ENCODE measurements at places on chromosomes 1 and 21.
A peak's percentile ranks its signal among the peaks of the same experiment; 100 is the strongest.

GRCh38 chr21:27827972-27828371, 861.1 kb upstream of the ADAMTS5 start:
- DNase-seq, result no peak

GRCh38 chr1:63322114-63322943, at the start of gene FOXD3:
FOXD3 (plus strand) TSS chr1:63322567; CDS start chr1:63323059, 492 bp downstream.
- DNase-seq, result peak; percentile 22

DNA sequence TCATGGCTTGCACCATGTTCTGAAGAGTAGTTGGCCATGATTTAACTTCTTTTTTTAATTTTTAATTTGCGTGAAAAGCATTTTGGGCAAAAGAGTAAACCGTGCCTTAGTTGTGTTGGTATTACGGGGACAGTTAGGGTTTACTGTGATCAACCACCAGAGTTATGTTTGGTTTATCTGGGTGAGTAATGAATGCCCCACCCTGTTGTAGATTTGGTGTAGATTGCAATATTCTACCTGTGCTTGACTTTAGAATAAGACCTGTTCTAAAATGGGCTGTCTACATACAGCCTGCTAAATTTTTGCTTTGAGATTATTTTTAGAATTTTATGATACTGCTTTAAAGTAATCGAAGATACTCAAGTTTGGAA, 1.4 kb downstream of the USP25 start:
- no peak for DNase-seq

DNA sequence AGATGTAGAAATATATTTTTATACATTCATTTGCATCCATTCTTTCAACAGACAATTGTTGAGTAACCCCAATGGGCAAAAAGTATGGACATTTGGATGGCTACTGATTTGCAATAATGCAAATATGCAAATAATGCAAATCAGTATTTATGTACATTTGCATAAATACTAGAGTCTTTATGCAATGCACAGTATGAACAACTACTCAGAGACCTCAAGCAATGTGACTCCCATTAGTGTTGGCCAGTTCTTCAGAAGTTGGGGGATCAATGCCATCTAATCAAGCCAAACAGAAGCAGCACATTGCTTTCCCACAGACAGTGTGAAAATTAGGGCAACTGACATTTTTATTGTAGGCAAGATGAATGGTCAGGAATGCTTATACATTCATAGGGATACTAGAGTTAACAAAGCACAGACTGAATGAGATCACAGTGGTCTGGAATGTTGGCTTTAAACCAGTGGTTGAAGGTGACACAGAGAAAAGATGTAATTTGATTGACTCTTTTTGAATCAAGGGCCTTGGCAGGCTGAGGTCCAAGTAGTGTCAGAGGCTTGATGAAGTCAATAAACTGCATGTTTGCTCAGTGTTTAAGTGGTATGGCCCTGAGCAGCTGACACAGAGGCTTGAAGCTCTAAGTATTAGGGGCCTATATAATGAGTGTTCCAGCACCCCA, 256.6 kb downstream of the CTH start:
- no peak for DNase-seq

GRCh38 chr1:70916034-70916427, 131.6 kb downstream of the PTGER3 start:
- no peak for DNase-seq

DNA sequence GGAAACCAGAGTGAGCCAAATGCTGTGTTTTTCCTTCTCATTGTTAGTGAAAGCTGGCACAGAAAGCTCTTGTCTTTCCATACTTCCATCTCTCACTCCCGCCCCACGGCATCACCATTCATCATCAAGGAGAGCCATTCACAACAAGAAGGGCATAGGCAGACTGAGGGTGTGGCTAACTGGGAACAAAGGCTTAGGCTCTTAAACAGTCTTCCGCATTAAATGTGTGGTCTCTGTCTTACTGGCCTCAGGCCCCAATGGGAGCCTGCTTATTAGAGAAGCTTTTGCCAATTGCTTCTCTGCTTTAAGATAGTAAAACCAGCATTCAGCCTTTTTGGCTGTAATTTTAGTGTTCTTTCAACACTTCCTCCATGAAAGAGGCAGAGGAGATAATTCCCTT, 51.4 kb downstream of the TNFSF18 start:
- no peak for DNase-seq

- no peak for DNase-seq
These were observed 397.9 kb downstream of the HHAT start for GRCh38 chr1:210726621-210727020.

Data from cerebellar cortex (tissue), 1 donor.